DMS 273 treated with DMSO at 0.1 percent for 48 hours (cell line): ENCODE measurements at places on chromosomes 11 and 22.

DNA sequence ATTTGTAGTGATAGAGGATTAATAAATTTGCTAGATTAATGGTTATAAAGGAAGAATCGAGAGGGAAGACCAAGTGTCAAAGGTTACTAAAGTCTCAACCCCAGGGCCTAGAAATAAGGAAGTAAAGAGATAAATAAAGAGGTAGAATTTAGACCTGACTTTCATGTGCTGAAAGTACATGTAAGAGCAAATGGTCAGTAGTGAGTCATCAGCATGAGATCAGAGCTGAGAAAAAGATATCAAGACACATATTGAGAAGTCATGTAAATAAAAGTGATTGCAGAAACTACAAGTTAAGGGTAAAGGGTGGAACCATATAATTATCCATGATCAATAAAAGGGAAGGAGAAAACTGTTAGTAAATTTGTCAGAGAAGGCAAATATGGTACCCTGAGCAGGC, 1.4 kb upstream of the OR8B8 start:
- no peak for DNase-seq

DNA sequence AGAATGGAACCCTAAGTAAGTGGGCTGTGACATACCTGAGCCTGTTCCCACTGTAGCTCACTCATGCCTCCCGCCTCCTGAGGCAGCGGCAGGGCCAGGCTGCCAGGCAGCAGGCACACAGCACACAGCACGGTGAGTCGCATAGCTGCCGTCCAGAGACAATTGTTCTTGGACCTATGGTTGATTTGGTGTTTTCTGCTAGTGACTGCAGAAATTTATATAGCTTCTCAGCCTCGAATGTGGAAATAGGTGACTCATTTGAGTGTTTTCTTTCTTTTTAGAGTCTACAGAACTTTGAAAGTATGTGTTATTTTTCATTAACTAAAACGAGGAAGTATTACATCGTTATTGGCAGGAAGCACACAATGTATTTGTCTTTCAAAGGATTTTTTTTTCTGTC, at the start of gene MMP7:
TSS of gene MMP7 (minus strand) at position 190 of the 400 bp plus-strand sequence. CDS start at position 143, 47 bp downstream.
- no peak for DNase-seq

- no peak for DNase-seq
These were observed 9.2 kb downstream of the PRSS23 start for GRCh38 chr11:86809561-86809960.

DNA sequence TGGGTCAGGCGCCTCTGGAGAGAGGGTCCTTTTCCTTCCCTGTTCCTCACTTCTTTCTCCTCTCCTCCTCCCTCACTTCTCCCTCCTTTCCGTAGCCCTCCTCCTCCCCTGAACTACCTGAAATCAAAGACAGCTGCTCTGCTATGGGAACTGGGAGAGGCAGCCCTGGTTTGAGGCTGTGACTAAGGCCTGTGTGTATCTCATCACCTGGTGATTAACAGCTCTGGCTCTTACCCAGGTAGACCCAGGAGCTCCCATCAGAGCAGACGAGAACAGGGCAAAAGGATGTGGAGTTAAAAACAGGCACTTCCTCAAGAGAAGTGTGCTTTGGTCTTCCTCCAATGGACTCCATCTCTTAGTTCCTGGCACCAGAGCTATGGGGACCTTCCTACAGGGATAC, 5.8 kb downstream of the ISX start:
- DNase-seq: no peak

- DNase-seq: no peak
These were observed 132.8 kb upstream of the RASSF10 start for GRCh38 chr11:12876340-12876739.

DNA sequence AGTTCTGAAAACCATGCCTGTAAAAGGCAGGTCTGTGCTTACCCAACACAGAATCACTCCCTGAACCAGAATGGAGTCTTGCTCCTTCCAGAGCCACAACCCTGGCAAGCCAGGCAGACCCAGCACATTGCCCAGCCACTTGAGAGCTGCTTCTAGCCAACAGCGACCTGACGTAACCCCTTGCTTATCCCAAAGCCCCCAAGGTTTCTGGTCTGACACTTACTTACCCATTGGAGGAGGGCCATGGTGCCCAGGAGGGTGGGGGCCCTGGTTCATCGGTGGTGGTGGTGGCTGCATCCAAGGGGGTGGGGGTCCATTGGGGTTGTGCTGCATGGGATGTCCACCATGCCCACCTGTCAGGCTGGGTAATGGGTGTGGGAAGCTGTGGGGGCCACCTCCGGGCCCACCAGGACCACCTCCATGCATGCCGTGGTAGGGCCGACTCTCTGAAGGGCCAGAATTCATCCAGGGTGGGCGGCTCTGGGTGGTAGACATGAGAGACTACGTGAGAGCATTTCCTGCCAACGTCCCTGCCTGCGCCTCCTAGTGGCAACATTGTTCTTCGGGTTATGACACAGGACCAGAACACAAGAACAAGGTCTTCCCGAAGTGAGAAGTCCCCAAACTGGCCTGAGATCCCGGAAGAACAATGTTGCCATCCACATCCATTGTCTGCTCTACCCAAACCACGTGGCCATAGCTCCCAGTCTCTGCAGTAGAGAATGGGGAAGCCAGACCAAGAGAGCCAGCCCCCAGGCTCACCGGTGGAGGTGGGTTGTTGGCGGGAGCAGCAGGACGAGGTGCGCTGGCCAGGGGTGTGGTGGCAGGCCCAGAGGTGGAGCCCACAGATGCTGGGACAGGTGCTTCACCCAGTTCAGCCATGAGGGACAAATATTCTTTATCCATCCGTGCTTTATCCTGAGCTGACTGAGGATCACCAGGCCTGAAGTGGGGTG, 7.8 kb upstream of the PYGM start:
- DNase-seq: no peak

- no peak for DNase-seq
These were observed 157.6 kb downstream of the FCHSD2 start for GRCh38 chr11:72984453-72985077.

DNA sequence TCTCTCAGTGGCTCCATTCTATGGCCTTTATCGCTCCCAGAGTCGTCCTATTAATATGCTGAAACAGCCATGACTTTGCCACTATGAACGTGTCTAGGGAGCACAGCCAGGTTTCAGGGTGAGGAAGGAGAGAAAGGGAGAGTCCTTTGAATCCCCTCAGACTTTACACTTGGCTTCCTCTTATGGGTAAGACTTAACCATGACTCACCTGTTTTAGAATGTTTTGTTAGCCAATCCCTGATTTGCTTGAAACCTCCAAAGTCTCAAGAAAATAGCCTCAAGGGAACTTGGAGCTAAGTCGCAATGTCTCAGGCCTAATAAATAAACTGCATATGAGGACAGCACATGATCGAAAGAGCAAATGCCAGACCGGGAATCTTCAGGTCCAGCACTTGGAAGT, 131.2 kb upstream of the RCN1 start:
- no peak for DNase-seq

DNA sequence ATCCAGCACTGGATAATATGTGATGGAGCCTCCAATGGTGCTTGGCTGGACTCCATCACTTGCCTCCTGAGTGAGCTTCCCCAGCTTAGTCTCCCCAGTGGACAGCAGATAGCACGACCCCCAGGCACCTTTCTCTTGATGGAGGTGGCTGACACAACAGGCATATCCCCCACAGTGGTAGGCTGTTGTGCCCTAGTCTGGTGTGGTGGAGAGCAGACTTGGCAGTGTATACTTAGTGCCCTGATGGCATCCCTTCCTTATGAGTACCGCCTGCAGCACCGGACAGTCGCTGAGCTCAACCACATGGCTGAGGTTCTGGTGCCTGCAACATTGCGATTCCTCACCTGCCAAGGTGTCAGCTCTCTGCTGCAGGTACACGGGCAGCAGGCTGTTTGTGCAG, 50.1 kb downstream of the DNHD1 start:
- DNase-seq: no peak

DNA sequence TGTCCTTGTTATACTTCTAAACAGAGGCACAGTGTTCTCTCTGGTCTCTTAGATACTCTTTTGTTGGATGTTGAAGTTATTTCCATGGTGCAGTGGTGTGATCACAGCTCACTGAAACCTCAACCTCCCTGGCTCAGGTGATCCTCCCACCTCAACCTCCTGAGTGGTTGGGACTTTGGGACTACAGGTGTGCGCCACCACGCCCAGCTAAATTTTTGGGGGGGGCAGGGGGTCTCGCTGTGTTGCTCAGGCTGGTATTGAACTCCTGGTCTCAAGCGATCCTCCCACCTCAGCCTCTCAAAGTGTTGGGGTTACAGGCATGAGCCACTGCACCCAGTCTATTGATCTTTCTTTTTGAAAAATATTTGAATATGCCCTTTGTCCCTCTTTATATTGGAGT, 14.9 kb downstream of the ZNF74 start:
- DNase-seq: no peak

- no peak for DNase-seq
These were observed 263.2 kb downstream of the BUD13 start for GRCh38 chr11:116509551-116509950.

GRCh38 chr11:130390071-130390758, 38.2 kb downstream of the ADAMTS8 start:
- no peak for DNase-seq

GRCh38 chr11:93861808-93862207, 11.4 kb upstream of the VSTM5 start:
- DNase-seq: no peak

DNA sequence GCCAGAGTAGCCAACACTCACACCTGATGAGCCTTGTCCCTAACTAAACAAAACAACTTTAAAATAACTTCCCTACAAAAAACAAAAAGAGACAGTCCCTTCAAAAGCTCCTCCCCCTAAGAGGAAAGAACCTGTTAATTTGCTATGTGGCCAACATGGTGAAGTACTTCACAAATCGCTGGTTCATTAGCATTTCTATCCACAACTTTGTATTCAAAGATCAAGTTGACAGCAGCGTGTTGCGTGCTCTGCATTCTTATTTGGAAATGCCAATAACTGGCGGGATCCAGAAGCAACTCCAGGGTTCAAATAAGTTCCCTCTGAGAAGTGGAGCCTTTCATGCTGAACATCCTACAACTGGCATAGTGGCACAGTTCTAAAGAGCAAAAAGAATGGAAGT, 48.6 kb downstream of the CADM1 start:
- no peak for DNase-seq

DNA sequence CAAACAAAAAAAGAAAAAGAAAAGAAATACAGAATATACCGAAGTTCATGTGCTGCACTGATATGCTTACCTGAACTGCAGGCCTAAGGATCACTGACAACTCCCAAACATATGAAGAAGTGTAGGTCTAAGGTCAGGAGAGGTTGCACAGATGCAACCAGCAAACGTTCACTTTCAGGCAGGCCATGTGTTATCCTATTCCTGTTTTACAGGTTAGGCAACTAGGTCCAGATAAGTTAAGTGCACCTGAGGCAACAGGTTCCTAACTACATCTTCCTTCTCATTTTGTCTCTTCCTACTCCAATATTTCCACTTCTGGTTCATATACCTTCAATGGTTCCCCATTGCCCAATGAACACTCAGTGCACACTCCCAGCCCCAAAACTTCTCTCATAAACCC, 15.1 kb downstream of the PI4KA start:
- DNase-seq: no peak
